ENCODE measurements at places on chromosomes 4 and X.

GRCh38 chr4:127203562-127204200, 429.1 kb upstream of the INTU start:
- DNase-seq = no peak

DNA sequence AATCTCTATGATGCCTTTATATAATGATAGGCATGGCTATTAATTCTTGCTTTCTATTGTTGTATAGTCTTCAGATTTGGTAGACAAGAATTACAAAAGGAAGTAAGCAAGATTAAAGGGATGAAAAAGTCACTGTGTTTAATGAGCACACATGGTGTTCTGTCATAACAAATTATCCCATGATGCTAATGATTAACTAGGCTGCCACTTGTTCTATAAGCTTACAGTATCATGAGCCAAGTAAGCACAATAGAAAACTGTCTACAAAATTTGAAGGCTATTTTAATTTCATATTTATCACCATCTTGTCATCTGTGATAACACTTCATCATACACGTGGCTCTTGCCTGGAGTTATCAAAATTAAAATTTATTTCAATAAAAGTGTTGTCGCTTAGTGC, 466.7 kb downstream of the GASK1B start:
- DNase-seq = no peak

- no peak for DNase-seq
Observed at GRCh38 chrX:24648495-24648894, 1.3 kb upstream of the PCYT1B start.

- no peak for DNase-seq
Observed at GRCh38 chrX:104565791-104566680, at the start of gene IL1RAPL2. Gene IL1RAPL2 (plus strand): TSS chrX:104566199.

- DNase-seq = no peak
Observed at GRCh38 chr4:112299721-112300120, 2.6 kb downstream of the ALPK1 start.

- DNase-seq = no peak
Observed at GRCh38 chr4:119725688-119726330, 97.2 kb upstream of the PDE5A start.
